ENCODE measurements at places on chromosomes 7 and 10.

DNA sequence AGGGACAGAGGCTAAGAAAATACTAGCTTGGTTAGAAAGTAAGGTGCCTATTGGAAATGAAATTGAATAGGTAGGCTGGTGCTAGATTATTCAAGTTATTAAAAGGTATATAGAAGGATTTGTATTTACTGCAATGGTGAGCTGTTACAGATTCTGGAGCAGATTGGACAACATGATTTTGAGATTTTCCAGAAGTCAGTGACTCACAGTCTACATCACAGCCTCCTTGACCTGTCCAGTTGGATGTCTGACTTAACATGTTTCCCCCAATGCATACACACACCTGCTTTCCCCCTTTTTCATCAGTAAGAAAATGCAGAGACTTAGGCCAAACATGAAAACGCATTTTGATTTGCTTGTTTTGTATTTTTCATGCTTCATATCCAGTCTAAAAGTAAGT, 33.4 kb downstream of the STARD3NL start:
- no peak overlapping the region for H3K27ac ChIP-seq
- no peak overlapping the region for H3K4me3 ChIP-seq
- DNase-seq = no peak
- no peaks in the 10 kb centered on the region for H3K27me3 ChIP-seq
- peaks cover 9% of the 10 kb centered on the region for H3K36me3 ChIP-seq

- H3K4me1 ChIP-seq = no peaks in the 10 kb centered on the region
- DNase-seq = no peak
- H3K27me3 ChIP-seq = no peaks in the 10 kb centered on the region
- no peak overlapping the region for H3K27ac ChIP-seq
- no peak overlapping the region for H3K4me3 ChIP-seq
- H3K36me3 ChIP-seq = no peaks in the 10 kb centered on the region
These were observed 1071.2 kb downstream of the TYW1 start for GRCh38 chr7:68067845-68068244.

DNA sequence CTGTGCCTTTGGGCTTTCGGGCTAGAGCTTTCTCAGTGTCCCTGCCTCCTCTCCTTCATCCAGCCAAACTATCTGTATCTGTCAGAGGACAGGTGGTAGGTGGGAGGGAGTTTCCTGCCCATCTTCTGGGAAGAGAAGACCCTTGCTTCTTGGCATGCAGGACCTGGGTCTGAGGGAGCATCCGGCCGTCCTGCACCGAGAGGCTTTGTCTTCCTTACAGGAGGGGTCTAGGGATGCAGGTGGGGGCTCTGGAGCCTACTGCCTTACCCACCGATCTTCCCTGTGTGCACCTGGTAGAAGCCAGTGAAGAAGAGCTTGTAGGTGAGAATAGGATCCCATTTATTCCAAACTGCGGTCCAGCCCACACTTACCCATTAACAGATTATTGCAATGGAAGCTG, 5.8 kb upstream of the KLF6 start:
- H3K4me1 ChIP-seq = no peaks in the 10 kb centered on the region
- H3K27ac ChIP-seq = no peak overlapping the region
- no peak overlapping the region for H3K4me3 ChIP-seq
- no peak for DNase-seq

GRCh38 chr7:127865466-127865865, 165.8 kb downstream of the LRRC4 start:
- peak; percentile 24 for DNase-seq
- H3K27ac ChIP-seq = no peak overlapping the region

- peaks cover 34% of the 10 kb centered on the region for H3K36me3 ChIP-seq
- no peaks in the 10 kb centered on the region for H3K27me3 ChIP-seq
- H3K27ac ChIP-seq = no peak overlapping the region
- DNase-seq = no peak
- H3K4me3 ChIP-seq = no peak overlapping the region
- no peaks in the 10 kb centered on the region for H3K4me1 ChIP-seq
These were observed 10.4 kb downstream of the NUB1 start for GRCh38 chr7:151351967-151352366.

DNA sequence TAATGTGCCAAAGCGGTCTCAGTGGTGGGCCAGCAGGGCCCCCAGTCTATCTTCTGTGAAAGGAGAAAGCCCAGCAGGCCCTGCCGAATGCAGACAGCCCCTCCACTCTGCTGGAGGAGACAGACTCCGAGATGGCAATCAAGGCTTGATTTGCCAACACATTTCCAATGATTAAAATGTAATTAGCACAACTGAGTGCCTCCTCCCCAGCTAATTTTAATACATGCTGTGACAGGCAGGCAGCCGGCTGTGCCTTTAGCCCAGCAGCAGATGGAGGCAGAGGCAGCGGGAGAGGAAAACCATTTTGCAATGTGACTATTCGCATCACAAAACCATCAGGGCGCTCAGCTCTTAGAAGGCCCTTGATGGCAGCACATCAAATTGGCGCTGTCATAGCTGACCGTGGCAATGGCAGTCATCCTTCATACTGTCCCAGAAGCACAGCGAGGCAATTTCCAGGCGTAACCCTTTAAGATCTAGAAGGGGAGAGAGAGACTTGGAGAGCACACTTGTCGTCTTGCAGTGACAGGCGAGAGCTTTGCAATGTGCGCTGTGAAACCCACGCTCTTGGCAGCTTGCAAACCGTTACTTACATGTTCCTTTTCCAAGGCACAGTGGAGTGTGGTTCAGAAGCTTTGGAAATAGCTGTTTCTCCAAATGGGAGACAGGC, 714.8 kb upstream of the GALNT17 start:
- no peak overlapping the region for H3K4me3 ChIP-seq
- H3K27me3 ChIP-seq = no peaks in the 10 kb centered on the region
- H3K36me3 ChIP-seq = no peaks in the 10 kb centered on the region

GRCh38 chr7:29193316-29194205, 1.0 kb upstream of the CHN2 start:
- no peak overlapping the region for H3K27ac ChIP-seq
- no peaks in the 10 kb centered on the region for H3K4me1 ChIP-seq
- peaks cover 73% of the 10 kb centered on the region for H3K27me3 ChIP-seq
- no peak overlapping the region for H3K4me3 ChIP-seq
- peak; percentile 5 for DNase-seq

GRCh38 chr7:134083766-134084487, 43.2 kb upstream of the LRGUK start:
- no peaks in the 10 kb centered on the region for H3K36me3 ChIP-seq
- H3K27ac ChIP-seq = no peak overlapping the region

GRCh38 chr10:101818119-101818871, at the start of gene OGA:
Gene OGA (minus strand): TSS chr10:101818444. CDS start chr10:101818022, 422 bp downstream.
- DNase-seq = peak; percentile 99
- no peaks in the 10 kb centered on the region for H3K36me3 ChIP-seq
- peak within 1 kb of the TSS; percentile 83 for H3K4me3 ChIP-seq
- peak within 1 kb of the TSS; percentile 95 for H3K27ac ChIP-seq
- H3K4me1 ChIP-seq = peaks cover 4% of the 10 kb centered on the region
- no peaks in the 10 kb centered on the region for H3K27me3 ChIP-seq

DNA sequence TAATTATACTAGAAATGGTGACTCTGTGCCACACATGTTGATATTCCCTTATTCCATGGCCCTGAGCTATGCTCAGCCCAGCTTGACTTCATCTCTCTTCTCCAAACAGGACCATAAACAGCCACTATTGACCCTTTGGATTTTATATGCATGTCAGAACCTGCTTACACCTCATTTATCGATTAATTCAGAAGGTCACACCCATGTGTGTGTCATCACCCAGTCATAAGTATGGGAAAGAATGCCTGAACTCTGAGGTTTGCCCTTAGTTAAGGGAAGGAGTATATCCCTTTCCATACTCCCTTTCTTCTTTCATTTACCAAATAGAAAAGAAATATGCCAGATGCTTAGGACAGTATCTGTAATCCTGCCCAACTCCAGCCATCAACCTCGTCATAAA, 602.3 kb downstream of the SORCS3 start:
- H3K27me3 ChIP-seq = no peaks in the 10 kb centered on the region
- no peak overlapping the region for H3K27ac ChIP-seq
- no peaks in the 10 kb centered on the region for H3K36me3 ChIP-seq

- H3K4me3 ChIP-seq = no peak overlapping the region
- H3K27ac ChIP-seq = no peak overlapping the region
- DNase-seq = no peak
- H3K36me3 ChIP-seq = no peaks in the 10 kb centered on the region
- H3K4me1 ChIP-seq = no peaks in the 10 kb centered on the region
These were observed 75.0 kb upstream of the MAGI2 start for GRCh38 chr7:79528421-79528820.

GRCh38 chr7:2661096-2661449, 26.9 kb upstream of the AMZ1 start:
- H3K4me3 ChIP-seq = no peak overlapping the region
- peaks cover 8% of the 10 kb centered on the region for H3K36me3 ChIP-seq
- H3K27ac ChIP-seq = no peak overlapping the region
- no peaks in the 10 kb centered on the region for H3K4me1 ChIP-seq

GRCh38 chr7:81621893-81622292, 148.0 kb downstream of the HGF start:
- peaks cover 4% of the 10 kb centered on the region for H3K4me1 ChIP-seq
- H3K27me3 ChIP-seq = no peaks in the 10 kb centered on the region
- H3K4me3 ChIP-seq = no peak overlapping the region
- H3K27ac ChIP-seq = no peak overlapping the region
- DNase-seq = no peak
- no peaks in the 10 kb centered on the region for H3K36me3 ChIP-seq

- H3K36me3 ChIP-seq = no peaks in the 10 kb centered on the region
- no peak overlapping the region for H3K27ac ChIP-seq
- no peak for DNase-seq
- no peak overlapping the region for H3K4me3 ChIP-seq
- no peaks in the 10 kb centered on the region for H3K4me1 ChIP-seq
These were observed 14.0 kb upstream of the INSIG1 start for GRCh38 chr7:155283565-155284194.

DNA sequence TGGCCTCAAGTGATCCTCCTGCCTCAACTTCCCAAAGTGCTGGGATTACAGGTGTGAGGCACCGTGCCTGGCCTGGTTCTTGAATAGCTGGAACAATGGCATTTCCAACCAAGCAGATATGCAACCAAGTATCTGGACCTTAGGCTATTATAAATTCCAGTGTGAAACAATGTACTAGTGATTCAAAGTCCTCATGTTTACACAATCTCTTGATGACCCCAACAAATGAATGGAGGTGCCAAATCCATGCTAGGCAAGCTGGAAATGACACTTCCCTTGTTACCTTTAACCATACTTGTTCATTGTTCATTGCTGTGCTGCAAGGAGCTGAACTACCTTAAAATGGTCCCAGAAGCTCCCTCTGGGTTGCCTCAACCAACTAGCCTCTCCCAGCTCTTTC, 282.2 kb upstream of the KLF14 start:
- H3K4me3 ChIP-seq = no peak overlapping the region
- H3K27ac ChIP-seq = peak overlapping the region; percentile 43
- DNase-seq = no peak

GRCh38 chr10:16186564-16186963, 250.2 kb upstream of the PTER start:
- H3K27ac ChIP-seq = no peak overlapping the region
- H3K4me1 ChIP-seq = peaks cover 1% of the 10 kb centered on the region
- no peak overlapping the region for H3K4me3 ChIP-seq
- H3K27me3 ChIP-seq = no peaks in the 10 kb centered on the region
- no peaks in the 10 kb centered on the region for H3K36me3 ChIP-seq
- DNase-seq = no peak

GRCh38 chr7:15288741-15289140, 273.1 kb downstream of the AGMO start:
- no peak overlapping the region for H3K27ac ChIP-seq
- peak; percentile 80 for DNase-seq

DNA sequence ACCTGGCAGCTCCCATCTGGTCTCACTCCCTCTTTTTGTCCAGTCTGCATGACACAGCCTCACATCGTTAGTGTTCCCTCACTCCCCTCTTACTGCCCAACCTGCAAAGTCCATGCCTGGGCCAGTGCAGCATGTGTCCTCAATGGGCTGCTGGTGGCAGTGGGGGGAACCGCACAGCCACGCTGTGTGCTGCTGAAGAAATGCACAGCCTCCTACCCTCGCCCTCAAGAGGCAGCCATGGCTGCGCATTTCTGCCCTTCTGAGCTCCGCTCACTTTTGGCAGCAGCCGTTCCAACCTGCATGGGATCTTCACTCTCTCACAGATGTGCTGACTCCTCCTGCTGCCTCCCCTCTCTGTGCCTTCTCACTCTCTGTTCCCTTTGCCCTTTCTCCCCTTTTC, 103.4 kb downstream of the EGFR start:
- peaks cover 22% of the 10 kb centered on the region for H3K4me1 ChIP-seq
- no peak overlapping the region for H3K27ac ChIP-seq
- DNase-seq = no peak
- no peaks in the 10 kb centered on the region for H3K27me3 ChIP-seq

DNA sequence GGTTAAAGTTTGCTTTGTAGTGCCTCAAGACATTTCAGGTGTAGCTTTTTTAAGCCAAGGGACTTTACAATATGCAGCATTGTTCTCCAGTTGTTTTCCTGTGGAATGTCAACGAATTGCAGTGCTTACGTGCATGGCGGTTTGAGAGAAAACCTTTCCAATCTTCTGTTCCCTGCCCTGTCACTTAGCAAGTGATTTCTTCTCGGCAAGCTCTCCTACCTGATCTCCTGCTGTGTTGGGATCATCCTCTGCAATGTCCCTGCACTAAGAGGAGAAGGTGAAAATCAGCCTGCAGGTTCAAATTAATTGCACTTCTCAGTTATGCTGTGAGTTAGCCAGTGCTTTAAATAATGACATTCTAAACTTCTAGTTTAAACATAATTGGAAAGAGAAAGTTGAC, 197.6 kb upstream of the FZD1 start:
- no peak overlapping the region for H3K4me3 ChIP-seq
- no peak overlapping the region for H3K27ac ChIP-seq
- H3K36me3 ChIP-seq = no peaks in the 10 kb centered on the region
- H3K4me1 ChIP-seq = peaks cover 28% of the 10 kb centered on the region
- no peak for DNase-seq

- H3K4me3 ChIP-seq = no peak overlapping the region
- no peaks in the 10 kb centered on the region for H3K27me3 ChIP-seq
- no peak overlapping the region for H3K27ac ChIP-seq
- peak; percentile 54 for DNase-seq
- no peaks in the 10 kb centered on the region for H3K36me3 ChIP-seq
- no peaks in the 10 kb centered on the region for H3K4me1 ChIP-seq
These were observed 154.3 kb downstream of the ELAPOR2 start for GRCh38 chr7:86904949-86905834.

DNA sequence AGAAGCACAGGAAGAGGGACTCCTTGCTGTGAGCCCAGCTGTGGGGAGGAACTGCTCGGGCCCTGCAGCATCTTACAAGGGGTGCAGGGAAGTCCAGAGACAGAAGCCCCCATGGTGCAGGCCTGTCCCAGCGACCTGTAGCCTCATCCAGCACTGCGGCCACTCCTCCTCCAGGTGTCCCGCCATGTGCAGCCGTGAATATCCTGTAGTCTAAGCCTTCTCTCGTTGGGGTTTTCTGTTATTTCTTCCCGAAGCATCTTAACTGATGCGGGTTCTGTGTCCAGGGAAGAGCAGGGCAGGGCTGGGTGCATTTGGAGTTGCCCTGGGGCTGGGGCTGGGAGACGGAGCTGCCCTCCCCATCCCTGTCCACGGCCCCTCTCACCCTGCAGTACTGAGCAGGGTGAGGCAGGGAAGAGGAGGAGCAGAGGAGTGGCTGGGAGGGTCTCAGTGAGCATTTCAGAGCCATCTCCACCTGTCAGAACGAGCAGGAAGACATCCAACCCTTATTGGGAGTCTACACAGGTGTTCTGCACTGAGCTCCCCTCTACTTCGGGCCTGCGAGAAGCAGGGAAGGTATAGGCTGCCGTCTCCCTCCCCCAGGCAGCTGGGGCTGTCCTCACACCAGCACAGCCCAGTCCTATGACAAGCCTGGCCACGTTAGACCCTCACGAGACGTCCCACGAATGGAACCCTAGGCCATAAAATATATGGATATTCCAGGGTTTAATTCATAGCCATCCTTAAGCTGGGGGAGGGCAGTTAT, 494.5 kb downstream of the DNAJB6 start:
- H3K27me3 ChIP-seq = no peaks in the 10 kb centered on the region
- no peak overlapping the region for H3K27ac ChIP-seq
- H3K4me3 ChIP-seq = no peak overlapping the region
- DNase-seq = no peak
- no peaks in the 10 kb centered on the region for H3K4me1 ChIP-seq
